Activated CD4-positive, alpha-beta T cell treated with anti-CD3 and anti-CD28 coated beads, Interleukin-2, amount 10 ng/mL, durations not matched to agents 24 days and 14 days (primary cell): ENCODE measurements at places on chromosomes 12 and 14.

- no peak for DNase-seq
These were observed 357.1 kb downstream of the BCL11B start for GRCh38 chr14:98914942-98915341.

DNA sequence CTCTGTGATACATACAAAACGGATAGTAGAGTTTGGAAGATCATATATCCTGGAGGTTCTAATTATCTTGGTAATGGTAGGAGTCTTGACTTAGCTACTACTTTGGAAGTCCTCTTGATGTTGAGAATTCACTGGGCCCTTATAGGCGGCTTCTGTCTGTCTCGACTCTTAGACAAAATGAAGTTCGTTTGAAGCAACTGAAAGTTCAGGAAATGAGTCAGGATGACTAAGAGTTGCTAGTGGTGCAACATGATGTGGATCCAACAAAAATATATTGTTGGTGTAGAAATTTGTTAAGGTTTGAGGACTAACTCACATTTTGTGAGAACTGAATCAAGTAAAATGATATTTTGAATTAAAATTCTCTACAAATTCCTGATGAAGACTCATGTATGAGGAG is 272.7 kb downstream of the AEBP2 start:
- DNase-seq: no peak

DNA sequence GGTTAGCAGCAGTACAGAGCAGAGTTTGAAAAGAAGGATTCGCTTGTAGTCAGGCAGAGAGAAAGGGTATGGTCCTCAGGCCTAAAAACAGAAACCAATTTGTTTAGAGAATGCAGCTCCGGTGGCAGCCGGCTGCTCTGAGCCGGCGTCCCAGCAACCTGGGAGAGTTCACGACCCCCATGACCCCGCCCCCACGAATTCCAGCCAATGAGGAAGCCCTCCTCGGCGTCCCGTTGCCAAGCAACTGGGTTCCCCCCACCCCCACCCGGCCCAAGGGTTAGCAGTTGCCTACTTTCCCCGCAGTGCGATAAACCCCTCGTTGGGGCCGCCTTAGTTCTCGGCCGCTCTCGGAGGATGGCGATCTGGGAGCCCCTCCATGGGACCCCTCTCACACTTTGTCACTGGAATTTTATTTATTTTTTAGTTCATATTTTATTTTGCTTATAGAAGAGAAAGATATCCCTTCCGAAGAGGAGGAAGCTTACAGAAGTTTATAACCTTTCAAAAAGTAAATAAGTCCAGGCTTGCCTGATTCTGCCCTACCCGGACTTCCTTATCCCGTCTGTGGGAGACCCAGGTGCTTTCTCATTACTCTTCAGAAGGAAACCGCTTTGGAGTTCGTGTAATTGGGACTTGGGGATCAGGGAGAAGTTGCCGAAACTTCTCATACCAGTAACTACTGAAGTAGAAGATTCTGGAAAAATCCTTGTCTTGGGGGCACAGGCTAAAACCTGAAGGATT is at the start of gene CCDC60:
CCDC60 (plus strand) TSS at position 300 of the 741 bp plus-strand sequence. CDS start 448 bp downstream, outside the sequence.
- DNase-seq: no peak

DNA sequence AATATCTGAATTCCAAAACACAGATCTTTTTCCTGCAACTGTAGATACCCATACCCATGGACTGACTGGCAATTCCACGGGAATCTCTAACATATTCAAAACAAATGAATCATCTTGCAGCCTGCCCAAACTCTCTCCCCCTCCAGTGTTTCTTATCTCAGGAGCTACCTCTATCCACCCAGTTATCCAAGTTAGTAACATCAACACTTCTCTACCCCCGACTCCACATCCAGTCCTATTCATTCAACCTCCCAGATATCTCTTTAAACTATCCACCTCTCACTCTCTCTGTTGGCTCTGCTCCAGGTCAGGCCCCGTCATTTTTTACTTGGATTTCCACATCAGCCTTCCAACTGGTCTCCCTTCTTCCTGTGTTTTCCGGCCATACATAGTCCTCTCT is 6.7 kb upstream of the KCNH5 start:
- DNase-seq: no peak

GRCh38 chr14:73207615-73208014 is 29.7 kb upstream of the PAPLN start:
- DNase-seq: no peak

DNA sequence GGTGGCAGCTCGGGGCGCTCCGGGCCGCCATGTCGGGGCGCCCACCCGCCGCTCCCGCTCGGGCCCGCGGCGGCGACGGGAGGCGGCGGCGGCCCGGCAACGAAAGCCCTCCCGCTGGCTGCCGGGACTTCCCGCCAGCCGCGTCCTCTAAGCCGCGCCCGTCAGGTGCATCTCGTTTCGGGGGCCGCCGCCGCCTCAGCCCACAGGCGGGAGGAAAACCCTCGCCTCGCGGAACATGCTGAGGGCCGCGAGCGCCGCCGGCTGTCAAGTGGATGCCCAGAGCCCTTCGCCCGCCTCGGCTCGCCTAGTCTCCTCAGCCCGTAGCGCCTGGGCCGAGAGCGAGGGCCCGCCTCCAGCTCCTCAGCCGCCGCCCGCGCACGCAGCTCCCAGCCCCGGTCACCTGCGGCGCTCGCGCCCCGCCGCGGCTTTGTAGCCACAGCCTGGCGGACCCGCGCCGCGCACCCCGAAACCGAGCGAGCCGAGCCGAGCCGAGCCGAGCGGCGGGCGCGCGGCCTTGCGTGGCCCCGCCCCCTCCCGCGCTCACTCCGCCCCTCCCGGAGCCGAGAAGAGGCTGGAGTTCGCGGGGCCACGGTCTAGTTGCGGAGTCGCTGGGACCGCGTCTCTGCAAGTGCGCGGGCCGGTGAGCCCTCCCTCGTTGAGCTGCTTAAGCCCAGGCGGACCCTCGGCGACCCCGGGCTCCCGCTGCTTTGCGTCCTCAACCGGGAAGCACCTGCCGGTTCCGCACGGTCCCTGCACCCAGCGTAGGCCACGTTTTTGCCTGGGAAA is at the start of gene EML5:
EML5 (minus strand) TSS at position 481 of the 786 bp plus-strand sequence; CDS start at position 31, 450 bp downstream.
- DNase-seq: peak; percentile 95

GRCh38 chr14:50321009-50321660 is 9.0 kb downstream of the DMAC2L start:
- DNase-seq: peak; percentile 91

DNA sequence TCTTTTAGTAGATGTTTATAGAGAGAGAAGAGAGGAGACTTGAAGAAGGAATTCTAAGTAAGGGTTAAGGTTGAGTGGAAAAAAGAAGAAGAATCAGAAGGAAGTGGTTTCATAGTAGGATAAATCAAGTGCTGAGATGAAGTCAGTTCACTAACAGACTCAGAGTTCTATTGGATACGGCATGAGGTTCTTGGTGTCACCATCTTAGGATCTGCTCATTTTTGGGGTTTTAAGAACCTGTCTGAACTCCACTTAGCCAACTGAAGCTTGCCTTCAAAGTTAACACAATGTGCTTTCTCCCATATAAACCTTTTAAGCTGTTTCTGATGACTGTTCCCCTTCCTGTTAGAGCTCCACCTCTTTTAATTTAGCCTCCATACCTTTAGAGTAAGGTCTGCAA is 152.6 kb downstream of the PRKCH start:
- no peak for DNase-seq

DNA sequence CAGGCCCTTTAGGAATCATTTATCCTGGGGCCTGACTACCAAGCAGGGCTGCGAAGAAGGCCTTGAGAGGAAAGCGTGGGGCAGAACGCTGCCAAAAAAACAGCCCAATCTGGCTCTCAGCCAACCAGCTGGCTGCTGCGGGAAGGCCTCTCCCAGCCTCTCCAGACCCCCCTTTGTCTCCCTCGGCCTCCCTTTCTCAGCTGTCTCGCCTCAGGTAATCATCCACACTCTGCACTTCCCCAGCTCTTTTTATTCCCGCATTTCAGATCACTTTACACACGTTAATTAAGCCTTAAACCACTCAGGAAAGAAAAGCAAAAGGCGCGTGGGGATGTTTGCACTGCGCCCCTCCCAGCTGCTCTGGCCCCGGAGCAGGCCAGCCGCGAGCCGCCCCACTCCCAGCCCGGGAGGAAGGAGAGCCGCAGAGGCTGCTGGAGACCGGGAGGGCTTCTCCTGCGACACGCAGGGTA is 208.2 kb upstream of the FOXN3 start:
- no peak for DNase-seq

DNA sequence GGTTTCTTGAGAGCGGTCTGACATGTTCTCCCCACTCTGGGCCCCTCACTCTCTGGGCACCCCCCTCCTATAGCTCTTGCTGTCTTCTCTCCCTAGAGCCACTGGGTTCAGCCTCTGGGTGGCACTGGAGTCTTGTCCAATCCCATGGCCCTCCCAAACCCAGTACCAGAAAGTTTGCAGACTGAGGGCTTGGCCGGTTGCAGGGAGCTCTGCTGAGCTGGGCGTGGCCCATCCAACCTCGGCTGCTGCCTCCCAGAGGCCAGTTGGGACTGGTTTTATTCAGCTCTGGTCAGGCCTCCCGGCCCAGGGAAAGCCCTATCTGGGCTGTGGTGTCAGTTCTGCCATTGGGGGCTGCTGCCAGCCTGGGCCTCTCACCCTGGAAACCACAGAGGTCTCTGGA is 37.9 kb downstream of the ISCA2 start:
- DNase-seq: no peak

DNA sequence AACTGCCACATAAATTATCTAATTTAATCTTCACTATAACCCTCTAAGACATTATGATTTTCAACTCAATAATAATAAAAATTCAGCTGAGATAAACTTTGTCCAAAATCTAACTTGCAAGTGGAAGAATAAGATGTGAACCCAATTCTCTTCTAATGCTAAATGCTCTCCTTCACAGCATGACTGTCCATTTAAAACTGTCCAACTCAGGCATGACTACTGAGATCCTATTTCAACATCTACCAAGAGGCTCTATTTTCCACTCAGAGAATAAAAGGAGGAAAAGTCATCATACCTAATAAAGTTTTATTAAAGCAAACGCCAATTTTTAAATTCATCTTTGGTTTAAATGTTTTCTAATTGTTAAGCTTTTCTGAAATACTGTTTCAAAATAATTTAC is 183.6 kb downstream of the MED13L start:
- no peak for DNase-seq

DNA sequence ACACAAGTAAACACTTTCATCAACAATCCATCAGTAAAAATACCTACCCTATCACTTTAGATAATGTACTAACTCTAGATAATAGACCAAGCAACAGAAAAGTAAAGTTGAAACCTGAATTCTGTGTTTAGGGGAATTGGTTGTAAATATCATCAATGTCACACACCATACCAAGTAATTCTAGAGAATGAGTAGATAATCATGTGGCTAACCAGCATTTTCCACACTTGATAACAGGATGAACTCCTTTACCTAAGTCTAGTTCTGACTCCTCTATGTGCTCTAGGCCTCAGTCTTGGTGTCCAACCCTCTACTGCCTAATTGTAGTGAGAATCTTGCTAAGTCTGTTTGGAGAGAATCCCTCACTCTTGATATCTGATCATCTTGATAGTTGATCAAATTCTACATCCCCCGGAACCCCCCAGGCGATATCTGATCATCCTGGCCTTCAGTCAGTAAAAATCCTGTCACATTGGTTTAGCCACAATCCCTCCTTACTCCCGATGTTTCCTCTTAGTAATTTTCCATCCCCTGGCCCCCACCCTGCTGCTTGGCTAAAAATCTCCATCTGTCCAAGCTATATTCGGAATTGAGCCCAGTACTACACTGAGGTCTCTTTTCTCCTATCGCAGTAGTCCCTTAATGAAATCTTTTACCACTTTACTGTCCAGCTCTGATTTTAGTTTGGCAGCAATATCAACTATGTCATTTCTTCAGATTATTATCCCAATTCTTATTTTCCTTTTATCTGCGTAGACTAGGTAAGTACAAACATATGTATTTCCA is 3.4 kb upstream of the SLCO1A2 start:
- no peak for DNase-seq

DNA sequence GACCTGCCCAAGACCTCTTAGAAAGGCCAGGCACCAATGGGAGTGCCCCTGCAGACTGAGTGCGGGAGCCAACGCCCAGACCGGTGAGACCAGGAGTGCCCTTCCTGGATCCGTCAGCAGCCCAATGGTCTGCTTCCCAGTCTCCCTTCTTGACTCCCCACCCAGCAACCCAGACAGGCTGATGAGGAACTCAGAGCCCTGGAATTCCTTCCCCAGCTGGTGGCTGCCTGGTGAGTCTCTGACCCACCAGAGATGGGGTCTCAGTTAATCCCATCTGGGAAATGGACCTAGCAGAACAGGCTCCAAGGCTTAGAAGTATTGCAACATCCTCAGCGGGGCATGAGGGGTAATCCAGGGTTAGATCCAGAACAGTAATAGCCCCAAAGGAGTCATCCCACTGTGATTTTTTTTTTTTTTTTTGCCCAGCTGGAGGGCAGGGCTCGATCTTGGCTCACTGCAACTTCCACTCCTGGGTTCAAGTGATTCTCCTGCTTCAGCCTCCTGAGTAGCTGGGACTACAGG is 1.5 kb upstream of the RASAL1 start:
- DNase-seq: no peak
